ENCODE measurements at places on chromosomes 12 and 14.

GRCh38 chr12:16475521-16475920 lies 128.1 kb downstream of the MGST1 start:
- DNase-seq, result no peak

DNA sequence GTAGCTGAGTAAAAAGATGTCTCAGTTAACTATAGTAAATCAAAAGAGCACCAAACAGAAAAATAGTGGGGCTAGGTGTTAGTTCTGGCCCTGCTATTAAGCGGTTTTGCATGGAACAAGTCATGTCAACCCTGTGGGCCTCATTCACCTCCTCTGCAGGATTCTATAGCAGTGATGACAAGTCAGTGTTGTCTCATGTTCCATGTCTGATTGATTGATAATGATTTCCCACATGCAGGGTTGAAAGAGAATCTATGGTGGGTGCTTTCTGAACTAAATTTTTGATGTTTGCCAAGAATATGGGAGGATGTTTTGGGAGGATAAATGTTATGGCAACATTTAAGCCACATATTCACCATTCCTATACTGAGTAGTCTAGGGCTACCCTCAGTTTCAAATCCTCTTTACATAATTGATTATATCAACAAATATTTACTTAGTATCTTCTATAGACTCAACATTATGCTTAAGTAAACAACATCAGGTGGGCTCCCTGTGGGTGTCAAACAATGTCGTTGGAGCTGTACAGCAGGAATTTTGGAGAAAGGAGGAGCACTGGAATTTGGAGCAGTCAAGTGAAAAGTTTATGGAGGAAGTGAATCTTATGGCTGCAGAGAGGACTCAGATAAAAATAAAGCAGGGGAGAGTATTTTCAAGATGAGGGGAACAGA lies 48.6 kb downstream of the IRAK3 start:
- DNase-seq, result no peak

GRCh38 chr12:7907009-7907408 lies 29.0 kb downstream of the SLC2A3 start:
- peak; percentile 47 for DNase-seq

DNA sequence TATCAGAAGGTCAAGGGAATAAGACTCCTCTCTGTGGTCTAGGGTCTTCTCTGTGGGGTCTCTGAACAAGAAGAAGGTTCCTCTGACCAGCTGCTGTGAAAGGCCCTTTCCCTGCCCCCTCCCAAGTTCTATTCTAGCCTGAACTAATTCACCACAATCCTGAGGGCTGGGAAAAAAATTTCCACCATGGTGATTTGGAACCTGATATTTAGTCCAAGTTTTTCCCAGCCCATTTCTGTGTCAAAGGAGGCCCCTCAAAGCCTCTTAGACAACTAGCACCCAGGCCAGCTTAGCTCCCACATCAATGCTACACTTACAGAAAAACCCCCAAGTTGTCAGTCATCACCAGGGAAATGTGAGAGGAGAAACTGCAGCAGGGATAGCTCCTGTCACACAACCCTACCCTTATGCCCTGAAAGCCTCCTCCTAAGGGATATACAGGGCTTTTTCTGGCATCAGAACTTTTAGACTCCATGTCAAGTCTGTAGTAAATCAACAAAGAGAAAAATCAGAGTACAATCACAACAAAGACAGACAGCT lies 4.5 kb downstream of the FMNL3 start:
- DNase-seq, result no peak

All from SJSA1 (cell line).